ENCODE measurements at places on chromosomes 6 and 20.

- DNase-seq, result no peak
Observed at GRCh38 chr6:79423216-79423615, 114.0 kb downstream of the LCA5 start.

GRCh38 chr20:35039846-35040489 lies 52.6 kb downstream of the TRPC4AP start:
- no peak for DNase-seq

DNA sequence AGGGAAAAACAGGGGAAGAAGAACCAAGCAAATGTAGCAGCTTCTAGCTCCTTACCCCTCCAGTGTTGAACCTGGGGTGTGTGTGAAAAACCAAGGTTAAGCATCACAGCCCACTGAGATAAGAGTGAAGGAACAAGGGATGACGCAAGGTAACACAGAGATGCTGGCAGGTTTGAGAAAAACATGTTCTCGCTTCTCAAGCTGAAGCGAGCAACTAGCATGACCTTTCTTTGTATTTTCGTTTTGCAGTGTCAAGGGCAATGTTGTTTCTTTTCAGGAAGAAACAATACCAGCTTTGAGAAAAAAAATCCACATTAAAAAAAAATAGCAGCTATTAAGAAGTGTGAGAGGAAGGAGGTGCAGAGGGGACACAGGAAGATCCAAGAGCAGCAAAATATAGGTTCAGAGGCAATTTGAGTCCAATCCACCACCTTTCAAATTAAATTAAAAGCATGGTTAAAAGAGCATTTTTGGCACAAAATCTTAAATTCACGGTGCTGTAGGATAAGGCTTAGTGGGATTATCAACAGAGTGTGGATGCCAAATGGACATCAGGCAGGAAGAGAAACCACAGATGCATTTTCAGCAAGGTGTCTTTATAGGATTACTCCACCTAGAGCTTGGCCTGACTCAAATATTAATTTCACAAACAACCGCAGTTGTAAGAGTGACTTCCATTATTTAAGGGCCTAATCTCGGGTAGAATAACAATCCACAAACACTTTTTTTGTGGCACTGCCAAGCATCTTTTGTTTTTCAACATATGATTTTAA lies 70.9 kb downstream of the SYNE1 start:
- DNase-seq, result no peak

DNA sequence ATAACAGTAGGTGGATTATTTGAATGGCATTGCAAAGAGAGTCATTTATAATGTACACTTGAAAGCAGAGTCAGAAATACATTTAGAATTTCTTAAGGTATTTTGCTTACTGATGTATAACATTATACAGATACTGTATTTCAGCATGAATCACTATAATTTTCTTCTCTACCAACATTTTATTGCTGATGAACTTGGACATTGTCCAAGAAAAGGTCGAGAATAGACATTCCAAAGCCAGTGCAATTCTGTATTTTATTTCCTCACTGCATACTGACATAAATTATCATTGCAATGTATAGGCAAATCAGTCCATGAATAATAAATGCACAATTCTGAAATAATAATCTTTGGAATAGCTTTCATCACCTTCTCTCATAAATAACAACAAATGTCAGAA lies 1420.0 kb upstream of the EYS start:
- no peak for DNase-seq

GRCh38 chr6:33277663-33278391 lies 904 bp downstream of the B3GALT4 start:
- no peak for DNase-seq

- DNase-seq, result peak; percentile 6
Observed at GRCh38 chr20:1185790-1186334, 1.1 kb upstream of the TMEM74B start.

GRCh38 chr20:44170816-44171410 lies 16.1 kb downstream of the JPH2 start:
- no peak for DNase-seq

- no peak for DNase-seq
Observed at GRCh38 chr6:106925948-106926347, 48.6 kb downstream of the CD24 start.

- DNase-seq, result no peak
Observed at GRCh38 chr20:38926934-38927616, 858 bp downstream of the FAM83D start.

- DNase-seq, result no peak
Observed at GRCh38 chr20:39812116-39812515, 850.0 kb downstream of the DHX35 start.
